ENCODE measurements at places on chromosomes 2 and 18. TPM values are rescaled to one million over a fixed set of nuclear protein-coding genes. Genes with fewer than 3 reads are reported as not detected.

Gene ATIC
- total RNA-seq: 17.2 TPM

Gene GPR39
- total RNA-seq: 0.86 TPM

Gene MC5R
- not detected for total RNA-seq

Gene NFATC1
- total RNA-seq: 3.1 TPM

Gene INHA
- 0.26 TPM for total RNA-seq

Gene MERTK
- total RNA-seq: 0.86 TPM

Gene OTOS
- total RNA-seq: not detected

Gene REEP1
- not detected for total RNA-seq

Gene ANKRD53
- total RNA-seq: 1.7 TPM

Gene TRAF3IP1
- total RNA-seq: 9.9 TPM

Gene C2orf80
- total RNA-seq: not detected

Gene EN1
- not detected for total RNA-seq

Gene SLC11A1
- total RNA-seq: 0.26 TPM

Gene CDKL4
- total RNA-seq: 4.3 TPM

Gene PLGLB1
- 0.32 TPM for total RNA-seq

Gene FEV
- not detected for total RNA-seq

Gene ITGB6
- total RNA-seq: not detected

Gene RTKN
- 18.1 TPM for total RNA-seq

Gene CDH2
- total RNA-seq: 10.5 TPM

Gene PRSS56
- total RNA-seq: not detected

Gene HOXD8
- not detected for total RNA-seq

Gene RSAD2
- total RNA-seq: under 0.01 TPM

Gene MYO7B
- not detected for total RNA-seq

Gene DTNA
- total RNA-seq: 19.1 TPM

Gene NEURL3
- total RNA-seq: 0.16 TPM

Gene NEU4
- 0.17 TPM for total RNA-seq

Gene XDH
- 0.17 TPM for total RNA-seq

Gene NDUFB3
- total RNA-seq: 146 TPM

Gene BCL2
- total RNA-seq: 0.86 TPM

Gene KCNE4
- total RNA-seq: 8.5 TPM

Gene CFAP65
- total RNA-seq: under 0.01 TPM

Gene CLHC1
- total RNA-seq: 12.8 TPM

Gene ALPI
- not detected for total RNA-seq

Gene MSTN
- 0.16 TPM for total RNA-seq

Gene CD8A
- not detected for total RNA-seq

Gene RAD51AP2
- total RNA-seq: not detected

Gene MAP3K20
- total RNA-seq: 69.4 TPM

Gene ERBB4
- total RNA-seq: not detected

Gene ATP6V1C2
- total RNA-seq: not detected

Gene RRM2
- total RNA-seq: 3.2 TPM

Gene KIAA2012
- total RNA-seq: not detected

Gene COL4A4
- total RNA-seq: 0.16 TPM

Gene RALBP1
- 58.2 TPM for total RNA-seq

Gene CYBRD1
- total RNA-seq: 454 TPM

Gene ALLC
- total RNA-seq: not detected

Gene BMP10
- not detected for total RNA-seq

Gene GALR1
- not detected for total RNA-seq

Gene TANK
- total RNA-seq: 55.5 TPM

Gene FAM110C
- not detected for total RNA-seq
